ENCODE measurements at places on chromosomes 4 and X. TPM values are rescaled to one million over a fixed set of nuclear protein-coding genes. Genes with fewer than 3 reads are reported as not detected.

- no peak for DNase-seq
These were observed 30.2 kb downstream of the SPINK2 start for GRCh38 chr4:56791316-56791715.

- DNase-seq = peak; percentile 54
These were observed 25.8 kb downstream of the TRIM75 start for GRCh38 chr4:165079476-165079875.

GRCh38 chr4:184983672-184984356 is 34.5 kb upstream of the HELT start:
- DNase-seq = peak; percentile 30

DNA sequence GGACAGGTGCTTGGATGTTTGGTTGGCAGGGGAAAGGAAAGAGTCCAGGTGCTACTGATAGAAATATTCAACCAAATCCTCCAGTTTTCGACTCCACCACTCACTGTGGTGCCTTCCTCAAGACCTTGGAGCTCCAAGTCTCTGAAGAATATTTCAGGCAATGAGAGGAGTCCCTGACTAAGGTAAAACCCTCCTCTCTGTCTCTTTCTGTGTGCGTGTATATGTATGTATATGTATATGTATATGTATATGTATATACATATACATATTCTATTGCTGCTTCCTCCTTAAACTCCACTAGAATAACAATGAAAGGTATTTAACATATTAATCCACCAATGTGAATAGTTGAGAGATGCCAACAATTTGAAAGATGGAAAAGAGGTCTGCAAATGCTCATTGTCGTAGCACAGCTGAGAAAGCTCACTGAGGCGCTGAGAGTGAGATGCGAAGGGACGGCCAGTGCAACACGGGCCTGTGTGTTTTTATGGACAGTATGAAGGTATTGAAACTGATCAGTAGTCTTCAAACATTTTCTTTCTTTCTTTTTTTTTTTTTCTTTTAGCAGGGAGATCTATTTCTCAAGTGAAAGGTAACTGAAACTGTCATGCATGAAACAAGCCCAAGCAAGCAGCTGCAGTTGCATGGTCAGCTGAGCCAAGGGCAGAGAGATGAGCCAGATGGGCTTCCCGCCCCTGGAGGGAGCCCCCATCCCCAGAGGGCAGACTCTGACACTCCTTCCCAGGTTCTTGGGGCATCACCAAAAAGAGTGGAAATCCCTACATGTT is 41.1 kb upstream of the HS3ST1 start:
- no peak for DNase-seq

DNA sequence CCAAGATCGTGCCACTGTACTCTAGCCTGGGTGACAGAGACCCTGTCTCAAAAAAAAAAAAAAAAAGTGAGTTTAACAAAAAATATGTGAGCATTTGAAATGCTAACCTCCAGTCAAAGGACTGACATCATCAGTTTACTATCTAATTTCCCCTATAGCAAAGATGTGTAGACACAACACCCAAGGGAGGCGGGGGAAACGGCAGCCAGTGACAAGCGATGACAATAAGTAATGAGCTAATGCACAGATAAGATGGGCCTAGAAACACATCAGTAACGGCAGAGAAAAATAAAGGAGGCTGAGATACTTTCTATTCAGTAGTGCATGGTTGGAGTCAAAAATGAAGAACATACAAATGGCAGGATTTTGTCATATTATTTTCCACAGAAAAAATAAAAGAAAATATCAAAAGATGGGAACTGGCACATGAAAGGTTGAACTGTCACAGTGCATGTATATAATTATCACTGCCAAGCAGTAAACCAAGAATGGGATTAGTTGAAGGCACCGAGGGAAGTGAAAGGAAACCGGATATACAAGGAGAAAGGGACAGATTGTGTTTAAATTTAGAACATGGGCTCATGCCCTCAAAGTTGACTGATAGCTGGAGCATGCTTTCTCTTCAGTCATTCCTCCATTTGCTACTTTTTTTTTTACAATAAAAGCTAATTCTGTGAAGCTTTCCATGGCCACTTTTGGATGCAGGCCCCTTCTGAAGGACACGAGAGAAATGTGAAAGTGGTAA is 41.8 kb downstream of the IGFBP7 start:
- DNase-seq = no peak

GRCh38 chr4:11801466-11802446 is 373.1 kb upstream of the HS3ST1 start:
- no peak for DNase-seq

- DNase-seq = no peak
These were observed 266.4 kb downstream of the PRR32 start for GRCh38 chrX:127085939-127086338.

GRCh38 chr4:100314057-100314456 is 123.8 kb upstream of the DDIT4L start:
- DNase-seq = no peak

- no peak for DNase-seq
These were observed 254.6 kb downstream of the CHIC1 start for GRCh38 chrX:73817393-73818199.

GRCh38 chrX:155216940-155217440 is 730 bp downstream of the VBP1 start:
- DNase-seq = peak; percentile 2

DNA sequence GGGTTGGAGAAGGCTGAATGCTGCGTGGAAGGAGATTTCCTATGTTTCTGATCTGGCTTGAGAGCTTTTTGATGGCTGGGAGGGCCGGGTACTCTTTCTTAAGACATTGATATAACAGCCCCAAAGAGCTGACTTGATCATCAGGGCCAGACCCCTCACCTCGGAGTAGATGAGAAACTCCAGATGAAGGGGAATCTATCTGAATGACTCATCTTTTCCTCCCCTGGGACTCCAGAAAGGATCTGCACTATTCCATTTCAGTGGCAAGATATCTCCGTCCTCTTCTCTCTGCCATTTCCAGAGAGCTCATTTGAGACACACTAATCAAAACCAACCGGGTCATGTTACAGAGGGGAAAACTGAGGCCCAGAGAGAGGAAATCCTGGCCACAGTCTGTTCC is 92.9 kb upstream of the MSX1 start:
- DNase-seq = no peak

DNA sequence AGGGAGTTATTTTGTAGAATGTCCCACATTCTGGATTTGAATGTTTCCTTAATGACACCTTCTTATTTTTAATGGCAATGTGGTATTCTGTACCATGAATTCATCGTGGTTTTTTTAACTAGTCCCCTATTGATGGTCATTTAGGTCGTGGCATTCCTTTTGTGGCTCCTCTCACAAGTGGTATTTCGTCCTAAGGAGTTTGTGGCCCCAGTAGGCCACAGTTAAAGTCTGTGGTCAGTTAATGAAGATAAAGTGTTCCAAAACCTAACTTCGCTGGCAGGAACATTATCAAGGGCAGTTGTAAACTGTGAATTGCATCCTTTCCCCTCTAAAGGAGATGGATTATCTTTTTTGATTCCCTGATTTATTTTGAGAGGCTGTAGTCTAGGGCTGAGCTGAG is 133.2 kb downstream of the TMEM164 start:
- no peak for DNase-seq

DNA sequence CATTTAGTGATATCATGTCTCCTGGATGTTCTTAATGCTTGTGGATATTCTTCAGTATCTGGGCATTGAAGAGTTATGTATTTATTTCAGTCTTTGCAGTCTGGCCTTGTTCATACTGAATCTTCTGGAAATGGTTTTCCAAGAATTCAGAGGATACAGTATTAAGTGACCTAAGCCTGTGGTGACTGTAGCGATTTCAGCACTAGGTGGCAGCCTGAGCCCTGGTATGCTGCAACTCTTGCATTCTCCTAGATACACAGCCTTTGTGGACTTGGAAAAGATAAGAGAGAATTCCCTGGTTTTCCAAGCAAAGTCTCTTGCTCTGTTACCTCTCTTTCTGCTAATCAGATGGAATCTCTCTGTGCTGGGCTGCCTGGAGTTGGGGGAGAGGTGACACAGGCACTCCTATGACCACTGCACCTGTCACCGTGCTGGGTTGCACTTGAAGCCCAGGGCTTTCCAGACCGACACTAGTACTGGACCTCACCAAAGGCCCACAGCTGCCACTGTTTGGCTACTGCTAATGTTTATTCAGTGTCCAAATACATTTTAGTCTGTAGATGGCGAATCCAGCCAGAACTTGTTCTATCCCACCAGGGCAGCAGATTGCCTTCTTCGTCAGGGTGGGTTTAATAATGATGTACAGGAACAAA is 19.3 kb upstream of the SPIN2A start:
- DNase-seq = peak; percentile 31

- no peak for DNase-seq
These were observed 16.6 kb downstream of the CHST7 start for GRCh38 chrX:46589977-46590723.

DNA sequence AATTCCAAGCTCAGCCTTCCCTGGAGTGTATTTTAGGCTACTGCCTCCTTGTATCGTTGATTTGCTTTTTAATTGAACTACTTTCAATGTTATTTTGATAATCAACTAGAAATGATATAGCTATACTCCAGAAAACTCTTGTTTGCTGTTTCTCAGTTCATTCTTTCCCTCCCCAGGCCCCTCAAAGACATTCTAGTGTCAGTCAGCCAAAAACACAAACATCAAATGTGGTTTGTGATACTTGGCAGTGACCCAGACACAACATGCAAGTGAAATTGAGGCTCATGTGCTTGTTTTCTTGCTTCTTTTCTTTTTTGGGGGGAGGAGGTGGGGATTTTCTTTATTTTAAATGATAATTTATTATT is 7.6 kb downstream of the FAT4 start:
- DNase-seq = no peak

DNA sequence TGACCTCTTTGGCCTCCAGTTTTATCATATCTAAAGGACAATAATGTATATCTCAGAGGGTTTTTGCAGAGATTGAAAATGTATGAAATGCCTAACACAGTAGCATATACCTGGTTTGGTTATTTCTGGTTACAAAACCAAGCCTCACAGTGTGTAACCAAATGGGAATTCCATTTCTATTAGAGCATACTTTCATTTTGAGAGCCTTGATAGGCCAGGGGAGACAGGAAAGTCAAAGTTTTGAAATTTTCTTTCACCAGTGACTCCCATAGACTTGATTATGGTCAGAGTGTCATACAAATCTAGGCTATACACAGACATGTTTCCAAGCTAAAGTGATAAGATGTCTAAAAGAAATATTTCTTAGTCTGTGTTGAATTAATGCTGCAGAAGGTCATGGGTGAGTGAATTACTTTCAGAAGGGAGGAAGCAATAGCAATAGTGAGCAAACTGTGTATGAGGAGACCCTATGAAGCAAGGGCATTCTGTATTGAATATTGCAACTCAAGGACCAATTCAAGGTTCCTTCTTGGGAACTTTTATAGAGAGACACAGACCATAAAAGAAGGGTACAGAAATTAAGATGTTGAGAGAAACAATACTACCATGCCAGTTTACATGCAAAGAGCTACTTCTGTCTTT is 151.1 kb downstream of the PDE5A start:
- DNase-seq = no peak

GRCh38 chr4:80576796-80577195 is 241.3 kb downstream of the CFAP299 start:
- no peak for DNase-seq

- DNase-seq = no peak
These were observed 64.8 kb downstream of the PLS3 start for GRCh38 chrX:115625572-115626301.

GRCh38 chrX:20217271-20217670 is 49.4 kb downstream of the RPS6KA3 start:
- no peak for DNase-seq

DNA sequence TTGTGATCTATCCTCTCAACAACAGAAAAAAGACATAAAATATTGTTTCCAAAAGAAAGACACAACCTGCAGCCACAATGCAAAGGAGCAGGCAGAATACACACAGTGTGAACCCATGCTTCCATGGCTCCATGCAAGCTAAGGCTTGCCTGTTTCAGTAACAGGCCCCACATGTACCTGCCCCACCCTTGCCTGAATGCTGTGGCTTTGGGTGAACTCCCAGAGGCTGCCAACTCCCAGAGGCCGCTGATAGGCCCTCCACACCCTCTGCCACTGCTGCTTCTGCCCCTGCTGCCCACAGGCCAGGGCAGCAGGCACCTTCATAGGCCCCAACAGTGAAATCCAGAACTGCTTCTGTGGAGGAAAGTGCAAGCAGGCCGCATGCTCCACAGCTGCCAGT is 313.9 kb downstream of the CHIC1 start:
- no peak for DNase-seq

DNA sequence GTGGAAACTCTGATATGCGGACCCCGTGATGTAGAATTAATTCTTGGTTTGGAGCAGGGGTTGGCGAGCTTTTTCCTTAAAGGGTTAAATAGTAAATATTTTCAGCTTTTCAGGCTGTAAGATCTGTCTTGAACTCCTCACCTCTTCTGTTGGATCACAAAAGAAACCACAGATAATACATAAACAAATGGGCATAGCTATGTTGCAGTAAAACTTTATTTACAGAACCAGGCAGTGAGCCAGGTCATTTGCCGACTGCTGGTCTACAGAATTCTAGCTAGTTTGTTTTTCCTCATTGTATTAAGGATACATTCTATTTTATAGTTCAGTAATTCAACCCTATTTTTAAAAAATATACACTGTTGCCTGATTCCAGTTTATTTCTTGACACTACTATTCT is 116.6 kb downstream of the PAPSS1 start:
- no peak for DNase-seq

- DNase-seq = no peak
These were observed 27.9 kb upstream of the ZNF185 start for GRCh38 chrX:152869972-152870371.

DNA sequence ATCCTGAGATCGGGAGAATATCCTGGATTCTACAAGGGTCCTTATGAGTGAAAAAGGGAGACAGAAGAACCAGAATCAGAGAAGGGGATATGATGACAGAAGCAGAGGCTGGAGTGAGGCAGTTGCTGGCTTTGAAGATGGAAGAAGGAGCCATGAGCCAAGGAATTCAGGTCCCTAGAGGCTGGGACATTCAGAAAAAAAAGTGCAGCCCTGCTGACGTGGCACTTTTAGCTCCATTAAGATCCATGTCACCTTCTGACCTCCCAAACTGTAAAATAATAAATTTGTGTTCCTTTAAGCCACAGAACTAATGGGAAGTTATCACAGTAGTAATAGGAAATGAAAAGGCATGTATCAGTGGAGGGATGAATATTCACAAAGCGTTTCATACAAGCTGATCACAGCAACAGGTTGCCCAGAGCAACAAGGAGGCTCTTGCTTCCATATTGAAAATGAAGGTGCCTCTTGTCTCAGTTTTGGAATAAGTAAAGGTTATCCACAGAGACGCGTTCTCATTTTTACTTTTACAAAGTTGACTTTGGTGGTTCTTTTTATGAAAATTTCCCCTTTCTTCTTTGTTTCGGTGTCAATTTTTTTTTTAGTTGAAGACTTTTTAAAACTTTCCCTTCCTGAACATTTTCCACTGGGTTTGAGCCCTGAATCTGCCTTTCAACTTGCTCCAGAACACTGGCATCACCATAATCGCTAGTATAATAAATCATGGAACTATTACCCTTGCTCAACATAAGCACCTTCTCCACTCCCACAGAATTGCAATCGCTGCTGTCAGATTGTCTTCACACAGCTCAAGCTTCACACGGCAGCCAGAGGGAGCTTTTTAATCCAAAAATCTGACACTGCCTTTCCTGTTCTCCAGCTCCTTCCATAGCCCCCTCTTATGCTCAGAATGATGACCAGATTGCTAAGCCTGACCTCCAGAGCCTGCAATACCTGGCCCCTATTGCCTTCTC is 127.6 kb upstream of the RBPJ start:
- no peak for DNase-seq

CXCL5 gene
- not detected for total RNA-seq

RTL5 gene
- total RNA-seq = 5.2 TPM

MUC7 gene
- total RNA-seq = not detected

CXCL13 gene
- total RNA-seq = not detected

ACTRT1 gene
- not detected for total RNA-seq

CT55 gene
- not detected for total RNA-seq

CENPVL2 gene
- 2.4 TPM for total RNA-seq

HNRNPH2 gene
- 46.5 TPM for total RNA-seq

OTUD6A gene
- total RNA-seq = not detected
